ENCODE measurements at places on chromosomes 3 and 15.

DNA sequence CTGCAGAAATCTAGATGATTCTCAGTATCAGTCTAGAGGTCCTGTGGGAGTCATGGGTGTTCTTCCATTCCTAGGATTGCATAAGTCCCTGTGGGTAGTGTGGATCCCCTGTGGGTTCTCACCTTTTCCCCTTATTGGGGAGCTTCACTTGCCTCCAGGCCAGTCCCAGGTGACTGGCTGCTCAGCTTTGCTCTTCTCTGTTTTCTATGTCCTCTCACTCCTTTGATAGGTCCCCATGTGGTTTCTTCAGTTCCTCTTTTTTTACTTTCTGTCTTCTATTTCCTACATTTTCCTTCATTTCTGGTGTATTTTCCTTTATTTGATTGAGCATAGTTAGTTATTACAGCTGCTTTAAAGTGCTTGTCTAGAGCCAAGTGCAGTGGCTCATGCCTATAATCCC lies 10.9 kb downstream of the TEX55 start:
- DNase-seq = no peak

GRCh38 chr3:196412704-196413103 lies 19.5 kb downstream of the UBXN7 start:
- DNase-seq = no peak

GRCh38 chr3:80993241-80993945 lies 768.1 kb downstream of the GBE1 start:
- DNase-seq = no peak

GRCh38 chr3:178794711-178795110 lies 258.5 kb downstream of the KCNMB2 start:
- no peak for DNase-seq

- DNase-seq = no peak
Measured at GRCh38 chr15:85625856-85626255, 168.9 kb downstream of the KLHL25 start.

DNA sequence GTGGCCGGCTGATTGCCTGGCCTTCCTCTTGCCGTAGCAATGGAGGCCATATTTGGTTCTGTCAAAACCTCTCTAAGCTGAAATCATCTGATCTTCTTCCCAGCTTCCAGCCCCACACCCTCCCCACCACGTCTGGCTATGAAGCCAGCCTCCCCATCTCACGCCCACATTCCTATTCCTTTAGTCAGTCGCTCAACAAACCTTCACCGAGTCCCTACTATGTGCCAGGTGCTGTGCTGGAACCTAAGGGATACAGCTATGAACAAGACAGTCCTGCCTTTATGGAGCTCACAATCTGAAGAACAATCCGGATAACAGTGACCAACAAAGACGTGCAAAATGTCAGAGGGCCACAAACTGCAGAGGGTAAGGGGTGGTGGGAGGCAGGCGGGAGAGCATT lies 31.9 kb upstream of the SMAD6 start:
- no peak for DNase-seq

- DNase-seq = no peak
Measured at GRCh38 chr3:179671747-179672242, 19.0 kb downstream of the USP13 start.

DNA sequence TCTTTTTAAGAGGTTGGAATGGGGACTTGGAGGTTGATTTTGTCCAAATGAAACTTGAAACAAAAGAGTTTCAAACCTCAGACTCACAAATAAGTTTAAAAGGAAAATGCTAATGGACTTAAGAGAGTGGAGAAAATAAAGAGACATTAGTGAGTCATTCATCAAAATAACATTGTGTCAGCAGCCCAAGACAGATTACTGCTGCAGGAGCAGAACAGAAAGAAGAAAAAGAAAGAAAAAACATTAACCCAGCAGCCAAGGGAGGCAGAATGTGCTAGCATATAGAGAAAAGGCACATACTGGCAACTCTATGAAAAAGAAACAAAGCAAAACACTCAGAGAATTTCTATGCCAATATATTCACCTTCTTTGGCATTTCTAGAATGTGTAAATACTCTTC lies 42.6 kb downstream of the ADAMTS9 start:
- DNase-seq = no peak

DNA sequence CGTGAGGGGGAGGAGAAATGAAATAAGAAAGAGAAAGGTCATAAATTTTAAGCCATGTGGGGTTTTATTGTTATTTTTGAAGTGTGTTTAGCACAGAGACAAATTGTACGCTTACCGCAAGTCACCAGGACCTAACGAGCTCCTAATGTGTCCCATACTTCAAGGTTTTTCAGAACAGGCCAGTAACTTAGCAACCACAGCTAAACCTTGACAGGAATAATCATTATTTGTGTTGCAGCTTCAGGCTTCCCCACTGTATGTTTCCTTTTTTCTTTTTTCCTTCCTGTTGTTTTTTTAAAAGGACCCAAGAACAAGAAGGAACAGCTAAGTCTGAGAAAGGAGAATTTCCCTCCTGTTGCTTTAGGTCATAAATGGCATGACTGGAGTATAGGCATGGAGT lies 160.8 kb downstream of the TUSC7 start:
- DNase-seq = no peak

DNA sequence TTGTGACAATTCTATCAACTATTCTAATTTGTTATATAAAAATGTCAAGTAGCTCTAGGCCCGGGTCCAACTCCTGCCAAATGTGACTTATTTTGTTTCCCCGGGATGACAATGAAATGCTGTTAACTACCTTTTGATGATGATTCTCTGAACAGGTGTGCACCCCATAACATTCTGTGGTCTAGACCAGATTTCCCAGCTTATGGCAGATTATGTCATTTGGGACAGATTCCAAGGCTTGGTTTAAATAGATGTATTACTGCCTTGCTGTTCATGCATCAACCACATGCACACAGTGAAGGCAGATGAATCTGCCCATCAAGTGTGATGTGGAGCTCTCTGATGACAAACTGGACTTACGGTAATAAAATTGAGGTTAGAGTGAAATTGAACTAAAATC lies 150.5 kb downstream of the MECOM start:
- DNase-seq = no peak

DNA sequence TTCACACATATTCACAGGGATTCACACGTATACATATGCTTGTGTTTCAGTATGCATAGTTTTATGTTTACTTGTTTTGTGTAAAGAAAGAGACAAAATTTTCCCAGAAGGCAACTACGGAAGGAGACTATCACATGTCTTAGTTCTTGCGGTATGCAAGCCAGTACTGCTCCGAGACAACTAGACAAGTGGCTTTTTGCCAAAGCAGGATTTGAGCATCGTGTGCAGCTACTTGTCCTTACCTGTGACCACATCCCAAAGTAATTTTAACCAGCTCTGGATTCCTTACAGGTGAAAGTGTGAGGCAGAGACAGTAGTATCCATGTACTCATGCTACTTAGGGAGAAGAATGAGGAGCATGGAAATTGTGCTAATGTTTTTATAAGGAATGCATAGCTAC lies 591.4 kb upstream of the NR2F2 start:
- DNase-seq = no peak

Data from activated T-helper 9 cell treated with anti-CD3 and anti-CD28 coated beads, Interleukin-2, amount 50 U/mL, for 16 hours (primary cell).